Activated T-cell treated with anti-CD3 and anti-CD28 coated beads for 1 hour (primary cell): ENCODE measurements at places on chromosomes 13 and 19.

DNA sequence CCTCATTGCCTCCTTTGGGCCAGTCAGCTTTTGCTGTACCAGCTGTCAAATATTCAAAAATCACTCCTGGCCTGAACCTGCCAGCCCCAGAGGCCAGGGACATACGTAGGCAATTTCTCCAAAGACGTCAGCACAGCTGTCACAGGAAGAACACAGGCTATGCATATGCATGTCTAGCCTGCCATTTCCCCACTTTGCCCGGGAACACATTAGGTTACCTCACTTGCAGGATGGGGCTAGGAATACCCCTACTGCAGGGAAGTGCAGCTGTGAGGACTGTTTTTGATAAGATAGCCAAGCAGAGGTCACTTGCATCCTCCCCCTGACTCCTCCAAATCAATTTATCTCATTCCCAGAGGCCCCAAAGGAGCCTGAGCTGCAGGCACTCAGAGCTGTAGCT, 2.8 kb downstream of the ZNF667 start:
- DNase-seq, result no peak

DNA sequence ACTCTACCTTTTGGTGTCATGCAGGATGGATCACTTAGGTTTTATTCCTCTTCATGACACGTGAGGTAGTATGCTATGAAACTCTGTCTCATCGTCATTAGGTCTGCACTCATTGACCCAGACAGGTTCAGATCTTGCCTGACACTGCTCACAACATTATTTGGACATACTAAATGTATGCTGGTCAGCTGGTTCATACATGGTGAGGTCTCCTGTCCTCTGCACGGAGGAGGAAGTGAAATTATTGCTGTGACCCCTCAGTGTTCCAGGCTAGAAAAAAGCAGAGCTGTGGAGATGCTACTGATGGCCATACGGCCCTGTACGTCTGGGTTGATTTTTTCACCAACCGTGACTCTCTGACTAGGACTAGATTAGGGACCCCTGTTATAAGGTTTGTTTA, 35.8 kb downstream of the LATS2 start:
- no peak for DNase-seq

DNA sequence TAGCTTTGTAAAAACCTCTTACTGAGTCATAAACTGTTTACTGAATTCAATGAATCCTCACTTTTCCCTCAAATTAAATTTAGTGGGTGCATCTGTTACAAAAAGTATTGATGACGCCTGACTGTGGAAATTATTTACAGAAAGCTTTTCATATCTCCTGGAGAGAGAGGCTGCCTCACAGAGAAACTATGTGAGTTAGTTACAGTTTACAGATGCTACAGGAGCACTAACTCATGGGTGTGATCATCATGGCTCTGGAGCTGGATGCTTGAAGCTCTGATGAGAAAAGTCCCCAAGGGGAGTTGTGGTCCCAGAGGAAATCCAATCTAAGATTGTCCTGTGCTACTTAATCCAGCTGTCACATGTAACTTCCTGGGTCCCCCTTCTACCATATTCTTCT, 590.8 kb downstream of the LMO7 start:
- no peak for DNase-seq

DNA sequence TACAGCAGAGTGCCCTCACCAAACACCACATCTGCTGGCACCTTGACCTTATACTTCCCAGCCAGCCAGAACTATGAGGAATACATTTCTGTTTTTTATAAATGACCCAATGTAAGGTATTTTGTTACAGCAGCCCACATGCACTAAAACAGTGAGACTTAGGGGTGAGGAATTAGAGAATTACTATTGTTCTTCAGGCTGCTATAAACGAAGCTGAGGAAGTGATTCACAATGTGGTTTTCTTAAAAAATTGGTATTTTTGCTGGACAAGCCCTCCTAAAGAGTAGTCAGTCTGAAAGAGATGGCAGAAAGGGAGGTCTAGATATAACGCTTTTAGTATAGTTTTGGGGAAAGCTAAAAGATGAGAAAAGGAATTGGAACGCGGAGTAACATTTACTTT, 101.0 kb downstream of the SLITRK6 start:
- no peak for DNase-seq

DNA sequence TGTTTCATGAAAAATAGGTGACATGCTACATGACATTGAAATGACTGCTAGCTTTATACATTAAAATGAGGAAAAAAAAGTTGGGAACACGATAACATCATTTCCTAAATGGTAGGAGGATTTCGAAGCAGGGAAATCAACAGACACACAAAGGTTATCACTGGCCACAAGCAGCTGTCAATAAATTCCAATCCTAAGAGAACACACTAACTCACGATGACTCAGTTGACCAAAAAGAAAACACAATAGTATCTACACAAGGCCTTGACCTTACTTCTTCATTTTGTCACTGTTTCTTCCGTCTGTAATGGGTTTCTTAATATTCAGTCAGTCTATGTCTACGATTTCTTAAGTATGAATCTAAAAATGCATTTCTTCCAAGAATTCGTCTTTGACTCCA, 36.5 kb downstream of the STARD13 start:
- DNase-seq, result no peak

GRCh38 chr13:20685092-20685491, 18.4 kb upstream of the IL17D start:
- no peak for DNase-seq

GRCh38 chr13:44542361-44542760, 33.8 kb downstream of the TSC22D1 start:
- DNase-seq, result no peak

- DNase-seq, result no peak
Measured at GRCh38 chr19:38701455-38702063, 42.7 kb downstream of the CAPN12 start.

DNA sequence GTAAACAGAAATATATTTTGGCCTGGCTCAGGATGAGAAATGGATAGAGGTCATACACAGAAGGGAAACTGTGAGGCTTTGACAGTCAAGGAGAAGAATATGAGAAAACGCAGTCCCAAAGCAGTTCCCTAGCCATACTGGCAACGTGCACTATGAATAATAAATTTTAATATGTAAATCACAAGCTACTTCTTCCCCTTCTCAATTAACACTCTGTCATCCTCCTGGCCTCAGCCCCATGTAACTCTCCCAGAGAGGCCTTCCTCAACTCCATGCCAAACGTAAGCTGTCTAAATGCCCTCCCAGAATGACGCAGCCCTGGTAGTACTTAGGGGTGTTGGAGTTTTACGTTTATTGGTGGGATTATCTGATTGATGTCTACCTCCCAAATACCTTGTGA, 732.6 kb downstream of the LIG4 start:
- DNase-seq, result no peak

- no peak for DNase-seq
Measured at GRCh38 chr13:103097366-103097928, 31.2 kb upstream of the SLC10A2 start.

- DNase-seq, result no peak
Measured at GRCh38 chr13:92989301-92989700, 237.3 kb upstream of the GPC6 start.

- DNase-seq, result no peak
Measured at GRCh38 chr13:93698016-93698613, 471.5 kb downstream of the GPC6 start.

DNA sequence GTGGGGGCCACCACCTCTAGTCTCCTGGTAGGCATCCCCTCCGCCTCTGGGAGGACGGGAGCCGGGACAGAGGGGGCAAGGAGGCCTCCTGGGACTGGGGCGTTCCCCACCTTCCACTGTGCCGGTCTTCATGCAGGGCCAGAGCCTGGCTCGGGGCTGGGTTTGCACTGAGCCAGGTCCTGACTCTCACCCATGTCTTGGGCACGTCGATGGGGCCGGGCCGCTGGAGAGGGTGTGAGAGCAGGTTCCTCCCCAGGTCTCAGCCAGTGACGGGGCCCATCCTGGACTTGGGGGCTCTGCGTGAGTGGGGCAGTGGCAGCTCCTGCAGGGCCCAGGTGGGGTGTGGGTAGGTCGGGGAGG, 26.6 kb downstream of the ATP11A start:
- DNase-seq, result no peak

DNA sequence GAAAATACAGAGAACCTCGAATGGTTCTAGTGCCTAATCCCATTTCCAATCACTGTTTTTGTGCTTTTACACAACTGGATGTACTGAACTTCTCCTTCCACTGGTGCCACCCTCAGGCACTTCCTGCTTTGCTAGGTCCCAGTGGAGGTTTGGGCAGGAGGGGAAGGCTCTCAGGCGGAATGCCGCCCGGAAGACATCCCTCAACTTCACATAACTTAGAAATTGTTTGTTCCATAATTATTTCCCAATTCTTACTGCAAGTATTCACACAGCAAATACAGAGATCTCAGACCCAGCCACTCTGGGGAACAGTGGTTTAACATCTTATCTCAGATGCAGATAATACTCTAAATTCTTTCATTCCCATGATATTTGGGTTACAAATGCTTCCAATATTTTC, 195.7 kb upstream of the IPO5 start:
- DNase-seq, result no peak

DNA sequence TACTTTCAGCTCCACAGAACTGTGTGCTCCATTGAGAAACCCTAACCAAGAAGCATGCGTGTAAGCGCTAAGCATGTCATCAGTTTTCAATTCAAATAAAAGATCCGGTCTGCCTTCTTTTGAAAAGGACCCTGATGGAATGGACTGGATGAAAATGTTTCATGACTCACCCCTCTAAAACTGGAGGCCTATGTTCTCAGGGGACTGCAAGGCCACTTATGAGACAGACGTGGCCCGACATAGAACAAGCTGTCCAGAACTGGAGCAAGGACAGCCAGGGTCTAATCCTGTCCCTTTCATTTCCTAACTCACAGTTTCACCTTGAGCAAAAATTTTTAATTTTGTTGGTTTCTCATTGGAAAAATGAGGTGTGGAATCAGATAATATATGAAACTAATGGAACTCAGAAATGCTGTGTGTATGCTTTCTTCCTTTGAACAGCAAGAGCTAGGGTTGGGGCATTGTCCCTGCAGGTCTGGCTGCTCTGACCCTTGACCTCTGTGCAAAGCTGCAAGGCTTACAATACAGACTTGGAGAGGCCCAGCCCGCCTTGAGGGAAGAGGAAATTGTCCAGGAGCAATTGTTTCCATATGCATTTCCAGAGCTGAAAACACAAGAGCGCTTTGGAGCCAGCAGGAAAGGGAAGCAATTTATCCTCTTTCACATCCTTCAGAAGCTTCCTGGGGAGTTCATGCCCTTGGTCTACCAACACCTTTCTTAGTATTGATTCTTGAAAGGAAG, 553.4 kb upstream of the KLF12 start:
- no peak for DNase-seq

- DNase-seq, result no peak
Measured at GRCh38 chr13:48093588-48093987, 1.3 kb downstream of the MED4 start.

- no peak for DNase-seq
Measured at GRCh38 chr19:28409859-28410258, 803.1 kb downstream of the UQCRFS1 start.

- DNase-seq, result no peak
Measured at GRCh38 chr13:45137526-45137925, 17.2 kb downstream of the GTF2F2 start.

DNA sequence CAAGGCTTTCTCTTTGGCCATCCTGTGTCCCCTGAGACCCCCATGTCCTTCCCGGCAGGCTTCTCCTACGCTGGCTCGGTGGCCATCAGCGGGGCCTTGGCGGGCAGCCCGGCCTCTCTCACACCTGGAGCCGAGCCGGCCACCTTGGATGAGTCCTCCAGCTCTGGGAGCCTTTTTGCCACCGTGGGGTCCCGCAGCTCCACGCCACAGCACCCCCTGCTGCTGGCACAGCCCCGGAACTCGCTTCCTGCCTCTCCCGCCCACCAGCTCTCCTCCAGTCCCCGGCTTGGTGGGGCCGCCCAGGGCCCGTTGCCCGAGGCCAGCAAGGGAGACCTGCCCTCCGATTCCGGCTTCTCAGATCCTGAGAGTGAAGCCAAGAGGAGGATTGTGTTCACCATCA, 14.2 kb downstream of the PLEKHJ1 start:
- DNase-seq, result no peak

DNA sequence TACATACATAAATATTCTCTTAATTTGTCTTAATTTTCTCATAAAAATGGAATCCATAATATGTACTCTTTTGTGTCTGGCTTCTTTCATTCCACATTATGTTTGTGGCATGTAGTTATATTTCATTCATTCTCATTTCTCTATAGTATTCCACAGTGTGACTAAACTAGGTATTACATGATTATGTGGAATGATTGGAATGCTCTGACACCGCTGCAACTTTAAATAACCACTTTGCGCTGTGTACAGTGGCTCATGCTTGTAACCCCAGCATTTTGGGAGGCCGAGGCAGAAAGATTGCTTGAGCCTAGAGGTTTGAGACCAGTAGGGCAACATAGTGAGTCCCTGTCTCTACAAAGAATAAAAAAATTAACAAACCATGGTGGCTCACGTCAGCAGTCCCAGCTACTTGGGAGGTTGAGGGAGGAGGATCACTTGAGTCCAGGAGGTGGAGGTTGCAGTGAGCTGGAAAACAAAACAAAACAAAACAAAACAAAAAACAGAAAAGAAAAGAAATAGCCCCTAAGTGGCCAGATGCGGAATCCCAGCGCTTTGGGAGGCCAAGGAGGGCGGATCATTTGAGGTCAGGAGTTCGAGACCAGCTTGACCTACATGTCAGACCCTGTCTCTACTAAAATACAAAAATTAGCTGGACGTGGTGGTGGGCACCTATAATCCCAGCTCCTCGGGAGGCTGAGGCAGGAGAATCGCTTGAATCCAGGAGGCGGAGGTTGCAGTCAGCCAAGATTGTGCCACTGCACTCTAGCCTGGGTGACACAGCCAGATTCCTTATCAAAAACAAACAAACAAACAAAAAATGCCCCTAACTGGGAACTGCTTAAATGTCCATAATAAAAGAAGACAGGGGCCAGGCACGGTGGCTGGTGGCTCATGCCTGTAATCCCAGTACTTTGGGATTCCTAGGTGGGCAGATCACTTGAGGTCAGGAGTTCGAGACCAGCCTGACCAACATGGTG, 8.0 kb upstream of the SAE1 start:
- no peak for DNase-seq

GRCh38 chr13:113879017-113879416, 15.1 kb upstream of the GAS6 start:
- no peak for DNase-seq
